ENCODE measurements at places on chromosomes 6 and 20.

GRCh38 chr6:33843131-33844121 is 39.6 kb upstream of the MLN start:
- DNase-seq = no peak

GRCh38 chr20:38345643-38346042 is 639 bp upstream of the LBP start:
- DNase-seq = no peak

GRCh38 chr6:15929685-15930084 is 199.2 kb upstream of the MYLIP start:
- DNase-seq = no peak

- no peak for DNase-seq
These were observed 288.1 kb upstream of the SUPT3H start for GRCh38 chr6:45665859-45666258.

DNA sequence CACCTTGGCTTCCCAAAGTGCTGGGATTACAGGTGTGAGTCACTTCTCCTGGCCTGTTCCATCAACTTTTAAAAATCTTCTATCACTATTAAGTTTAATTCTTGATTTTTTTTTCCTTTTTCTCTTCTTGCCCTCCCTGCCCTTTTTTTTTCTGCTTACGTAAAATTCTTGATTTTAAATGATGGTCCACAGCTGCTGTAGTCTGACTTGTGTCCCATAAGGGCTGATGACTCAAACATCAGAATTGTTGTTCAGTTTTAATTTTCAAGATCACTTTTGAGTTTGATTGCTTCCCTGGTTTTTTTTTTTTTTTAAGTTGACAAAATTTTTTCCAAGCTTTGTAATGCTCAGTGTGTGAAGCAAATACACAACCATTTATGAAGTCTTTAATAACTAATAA is 61.9 kb downstream of the CBFA2T2 start:
- DNase-seq = no peak

DNA sequence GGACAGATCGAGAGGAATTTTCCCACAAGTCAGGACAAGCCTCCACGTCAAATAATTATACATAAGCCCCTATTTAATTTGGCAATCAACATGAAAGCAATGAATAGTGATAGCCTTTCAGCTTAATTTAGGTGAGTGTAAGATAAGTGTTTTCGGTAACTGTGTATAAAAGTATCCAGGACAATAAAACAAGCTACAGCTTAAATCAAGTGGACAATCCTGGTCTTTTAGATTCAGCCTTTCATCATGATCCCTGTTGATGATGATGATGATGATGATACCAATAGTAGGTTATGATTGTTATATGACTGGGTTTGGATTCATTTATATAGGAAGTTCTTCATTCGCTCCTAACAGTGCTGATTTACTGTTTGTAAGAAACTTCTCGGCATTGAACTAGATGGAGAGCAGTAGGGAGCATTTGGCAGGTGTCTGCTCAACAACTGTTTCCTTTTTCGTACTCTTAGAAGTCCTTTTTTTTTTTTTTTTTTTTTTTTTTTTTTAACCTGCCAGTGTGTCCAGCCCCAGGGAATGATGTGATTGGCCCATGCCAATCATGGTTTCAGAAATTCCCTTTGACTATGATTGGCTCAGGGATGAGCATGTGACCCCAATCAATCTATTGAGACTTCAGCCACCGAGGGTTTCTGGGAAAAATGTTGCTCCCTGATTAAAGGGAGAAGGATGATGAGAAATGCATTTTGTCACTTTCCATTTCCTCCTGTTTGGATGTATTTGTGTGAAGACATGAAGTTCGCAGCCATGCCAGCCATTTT is 11.3 kb upstream of the RNF182 start:
- no peak for DNase-seq

DNA sequence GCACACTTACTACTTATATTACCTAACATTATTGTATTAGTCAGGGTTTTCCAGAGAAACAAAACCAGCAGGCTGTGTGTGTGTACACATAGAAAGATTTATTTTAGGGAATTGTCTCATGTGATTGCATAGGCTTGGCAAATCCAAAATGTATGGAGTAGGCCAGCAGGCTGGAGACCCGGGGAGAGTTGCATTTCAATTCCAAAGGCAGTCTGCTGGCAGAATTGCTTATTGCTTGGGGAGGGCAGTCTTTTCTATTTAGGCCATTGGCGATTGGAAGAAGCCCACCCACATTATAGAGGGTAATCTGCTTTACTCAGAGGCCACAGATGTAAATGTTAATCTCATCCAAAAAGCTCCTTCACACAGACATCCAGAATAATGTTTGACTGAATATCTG is 157.0 kb downstream of the ADGRG6 start:
- no peak for DNase-seq

GRCh38 chr20:54152227-54153040 is 21.4 kb downstream of the CYP24A1 start:
- no peak for DNase-seq

DNA sequence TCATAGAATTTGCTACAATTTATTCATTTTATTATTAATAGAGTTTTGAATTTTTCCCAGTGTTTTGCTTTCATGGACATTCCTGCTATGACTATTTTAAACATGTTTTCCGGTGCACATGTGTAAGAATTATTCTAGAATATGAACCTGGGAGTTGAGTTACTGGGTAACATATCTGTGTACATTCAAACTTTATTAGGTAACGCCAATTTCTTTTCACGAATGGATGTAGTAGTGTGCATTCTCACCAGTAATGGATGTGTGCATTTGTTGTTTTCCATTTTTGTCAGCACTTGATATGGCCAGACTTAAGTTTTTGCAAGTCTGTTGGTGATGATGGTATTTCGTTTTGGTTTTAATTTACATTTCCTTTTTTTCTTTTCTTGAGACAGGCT is 118.8 kb downstream of the CDKAL1 start:
- no peak for DNase-seq

DNA sequence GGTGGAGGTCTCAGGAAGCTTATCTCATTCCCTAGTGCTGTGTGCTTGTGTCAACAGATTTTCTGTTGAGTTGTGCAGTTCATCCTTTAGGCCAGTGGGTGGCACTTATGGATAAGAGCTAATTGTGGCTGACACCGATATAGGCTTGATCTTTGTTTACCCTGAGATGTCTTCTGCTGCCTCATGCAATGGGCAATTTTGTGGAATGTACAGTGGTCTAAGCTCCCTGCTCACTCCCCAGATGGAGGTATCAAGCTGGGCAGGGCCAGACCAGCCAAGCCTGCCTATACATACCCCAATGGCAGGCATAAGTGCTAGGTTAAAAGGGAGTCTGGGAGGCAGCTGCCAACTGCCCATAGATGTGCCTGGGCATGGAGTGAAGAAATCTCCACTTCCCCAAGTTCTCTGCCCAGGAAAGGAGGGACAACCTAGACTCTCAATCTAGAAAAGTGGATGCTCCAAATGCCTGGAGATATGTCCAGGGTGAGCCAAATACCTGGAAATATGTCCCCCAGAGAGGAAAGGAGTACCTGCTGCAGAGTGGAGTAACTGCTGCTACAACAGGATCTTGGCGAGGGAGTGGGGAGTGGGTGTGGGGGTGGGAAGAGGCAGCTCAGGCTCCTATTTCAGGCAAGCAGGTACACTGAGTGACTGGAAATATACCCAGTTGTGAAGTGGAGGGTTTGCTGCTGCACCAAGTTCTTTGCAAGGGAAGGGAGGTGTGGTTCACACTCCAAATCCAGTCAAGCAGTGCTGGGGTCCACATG is 53.2 kb upstream of the ARG1 start:
- DNase-seq = no peak

- DNase-seq = no peak
These were observed 392.0 kb upstream of the SASH1 start for GRCh38 chr6:147950623-147950987.

GRCh38 chr6:85395746-85396145 is 54.1 kb upstream of the NT5E start:
- DNase-seq = no peak

DNA sequence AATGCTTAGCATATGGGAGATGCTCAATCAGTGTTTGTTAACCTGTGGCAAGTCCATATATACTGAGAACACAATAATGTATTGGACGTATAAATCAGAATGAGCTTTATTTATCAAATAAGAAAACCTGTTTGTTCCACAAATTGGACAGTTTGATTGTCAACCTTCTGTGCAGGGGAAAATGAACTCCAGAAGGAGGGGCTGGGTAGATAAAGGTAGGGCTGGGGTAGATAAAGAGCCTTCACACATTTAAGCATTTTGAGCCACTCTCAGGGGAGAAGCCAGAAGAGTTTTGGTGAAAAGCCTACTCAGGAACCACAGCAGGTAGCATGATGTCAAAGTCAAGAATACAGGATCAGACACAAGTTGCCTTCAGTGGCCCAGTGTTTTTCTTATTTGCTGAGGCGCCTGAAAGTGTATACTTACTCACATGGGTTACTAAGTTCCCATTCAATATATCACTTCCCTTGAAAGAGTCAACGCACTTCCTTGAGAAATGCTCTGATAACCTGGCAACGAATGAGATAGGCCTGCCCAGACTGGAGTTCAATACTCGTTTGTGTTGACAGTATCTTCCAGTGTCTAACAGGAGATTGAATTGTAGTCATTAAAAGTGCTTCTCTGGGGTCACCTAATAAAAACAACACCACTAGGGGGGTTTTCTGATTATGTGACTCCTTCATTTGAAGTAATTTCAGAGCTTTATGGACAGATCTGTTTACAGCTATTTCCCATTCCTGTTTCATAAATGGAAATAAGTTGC is 263.9 kb upstream of the CITED2 start:
- no peak for DNase-seq

All from stimulated activated CD4-positive, alpha-beta T cell treated with anti-CD3 and anti-CD28 coated beads, Interleukin-1b, Interleukin-23, amount 100 ng/mL, for 24 hours (primary cell).